GM23248 (cell line): ENCODE measurements at places on chromosomes 3 and 15. TPM values are rescaled to one million over a fixed set of nuclear protein-coding genes. Genes with fewer than 3 reads are reported as not detected.

- H3K4me1 ChIP-seq, result no peaks in the 10 kb centered on the region
- H3K27ac ChIP-seq, result no peak overlapping the region
- H3K27me3 ChIP-seq, result no peaks in the 10 kb centered on the region
- H3K4me3 ChIP-seq, result no peak overlapping the region
These were observed 749.3 kb upstream of the CADM2 start for GRCh38 chr3:84209474-84209873.

- no peaks in the 10 kb centered on the region for H3K36me3 ChIP-seq
- H3K27ac ChIP-seq, result no peak overlapping the region
- no peaks in the 10 kb centered on the region for H3K4me1 ChIP-seq
- H3K27me3 ChIP-seq, result no peaks in the 10 kb centered on the region
- no peak for DNase-seq
These were observed 135.9 kb downstream of the PTPRG start for GRCh38 chr3:61697301-61697700.

GRCh38 chr15:63362196-63362595 lies 19.4 kb downstream of the CA12 start:
- H3K27ac ChIP-seq, result no peak overlapping the region
- no peaks in the 10 kb centered on the region for H3K27me3 ChIP-seq
- H3K4me3 ChIP-seq, result no peak overlapping the region
- DNase-seq, result no peak
- H3K4me1 ChIP-seq, result peaks cover 15% of the 10 kb centered on the region
- no peaks in the 10 kb centered on the region for H3K36me3 ChIP-seq

DNA sequence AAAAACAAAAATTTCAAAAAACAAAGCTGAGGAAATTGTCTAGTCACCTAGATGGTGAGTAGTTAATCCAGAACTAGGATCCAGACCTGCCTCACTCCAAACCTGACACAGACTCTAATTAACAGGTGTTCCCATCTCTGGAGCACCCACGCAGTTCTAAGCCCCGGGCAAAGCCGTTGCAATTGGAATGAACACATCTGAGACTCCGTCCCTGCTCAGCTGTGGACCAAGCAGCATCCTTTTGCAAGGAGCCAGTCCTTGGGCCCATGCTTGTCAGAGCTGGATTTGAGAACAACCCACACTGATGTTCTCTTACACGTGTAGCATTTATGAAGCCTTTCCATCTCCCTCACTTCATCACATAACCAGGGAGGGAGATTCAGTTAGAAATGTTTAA lies 54.8 kb downstream of the LMCD1 start:
- H3K27me3 ChIP-seq, result no peaks in the 10 kb centered on the region
- peaks cover 34% of the 10 kb centered on the region for H3K4me1 ChIP-seq
- H3K27ac ChIP-seq, result no peak overlapping the region
- DNase-seq, result no peak

- no peak overlapping the region for H3K27ac ChIP-seq
- no peaks in the 10 kb centered on the region for H3K36me3 ChIP-seq
- peaks cover 13% of the 10 kb centered on the region; the same call in 1 of the 2 replicates for H3K27me3 ChIP-seq
- no peak for DNase-seq
- no peak overlapping the region for H3K4me3 ChIP-seq
These were observed 8.4 kb downstream of the DUOX2 start for GRCh38 chr15:45105586-45105985.

HES1 gene
- 13.0 and 13.8 TPM in 2 replicates for total RNA-seq

IQCH gene
- total RNA-seq, result 1.8 and 4.1 TPM in 2 replicates
